ENCODE measurements at places on chromosomes 16 and 17.

GRCh38 chr16:4723071-4723767 is 10.9 kb downstream of the ANKS3 start:
- no peak overlapping the region for H3K27ac ChIP-seq
- H3K36me3 ChIP-seq, result peaks cover 8% of the 10 kb centered on the region
- H3K27me3 ChIP-seq, result no peaks in the 10 kb centered on the region
- H3K4me1 ChIP-seq, result no peaks in the 10 kb centered on the region
- DNase-seq, result no peak

- H3K36me3 ChIP-seq, result no peaks in the 10 kb centered on the region
- H3K27me3 ChIP-seq, result no peaks in the 10 kb centered on the region
- no peak for DNase-seq
- H3K4me3 ChIP-seq, result no peak overlapping the region
- no peak overlapping the region for H3K27ac ChIP-seq
These were observed 17.7 kb downstream of the NLRC5 start for GRCh38 chr16:57007050-57007449.

- no peak overlapping the region for H3K27ac ChIP-seq
- H3K4me3 ChIP-seq, result no peak overlapping the region
- H3K36me3 ChIP-seq, result no peaks in the 10 kb centered on the region
- H3K27me3 ChIP-seq, result no peaks in the 10 kb centered on the region
These were observed 1906.3 kb downstream of the TP53TG3F start for GRCh38 chr16:35365675-35366074.

- no peaks in the 10 kb centered on the region for H3K36me3 ChIP-seq
- H3K4me3 ChIP-seq, result no peak overlapping the region
- no peaks in the 10 kb centered on the region for H3K4me1 ChIP-seq
- DNase-seq, result no peak
- H3K27me3 ChIP-seq, result peaks cover 23% of the 10 kb centered on the region
These were observed 577.0 kb upstream of the CDH11 start for GRCh38 chr16:65698791-65699321.

DNA sequence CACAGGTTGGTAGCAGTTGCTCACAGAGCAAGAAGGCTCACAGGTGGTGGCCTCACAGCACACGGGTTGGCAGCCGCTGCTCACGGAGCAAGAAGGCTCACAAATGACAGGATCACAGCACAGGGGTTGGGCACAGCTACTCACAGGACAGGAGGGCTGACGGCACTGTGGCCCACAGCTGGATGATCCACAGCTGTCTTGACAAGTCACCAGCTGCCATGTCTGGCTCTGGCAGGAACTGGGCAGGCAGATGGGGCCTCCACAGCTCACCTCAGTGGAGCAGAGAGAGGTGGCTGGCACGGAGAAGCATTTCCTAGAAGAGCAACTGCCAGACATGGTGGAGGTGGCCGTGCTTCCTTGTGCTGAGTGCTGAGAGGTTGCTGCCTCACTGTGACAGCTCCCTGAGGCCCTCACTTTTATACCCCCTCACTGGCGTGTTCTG is at the start of gene KRTAP16-1:
Gene KRTAP16-1, minus strand, starts transcription at position 392 of the 442 bp plus-strand sequence. Its CDS starts 56 bp downstream, at position 336.
- H3K36me3 ChIP-seq, result no peaks in the 10 kb centered on the region
- no peak within 1 kb of the TSS for H3K27ac ChIP-seq
- no peaks in the 10 kb centered on the region for H3K27me3 ChIP-seq
- no peak within 1 kb of the TSS for H3K4me3 ChIP-seq
- no peaks in the 10 kb centered on the region for H3K4me1 ChIP-seq

GRCh38 chr16:82061861-82062525 is 26.9 kb downstream of the HSD17B2 start:
- H3K27me3 ChIP-seq, result peaks cover 44% of the 10 kb centered on the region
- no peak overlapping the region for H3K27ac ChIP-seq
- no peak for DNase-seq
- no peaks in the 10 kb centered on the region for H3K4me1 ChIP-seq
- no peak overlapping the region for H3K4me3 ChIP-seq

DNA sequence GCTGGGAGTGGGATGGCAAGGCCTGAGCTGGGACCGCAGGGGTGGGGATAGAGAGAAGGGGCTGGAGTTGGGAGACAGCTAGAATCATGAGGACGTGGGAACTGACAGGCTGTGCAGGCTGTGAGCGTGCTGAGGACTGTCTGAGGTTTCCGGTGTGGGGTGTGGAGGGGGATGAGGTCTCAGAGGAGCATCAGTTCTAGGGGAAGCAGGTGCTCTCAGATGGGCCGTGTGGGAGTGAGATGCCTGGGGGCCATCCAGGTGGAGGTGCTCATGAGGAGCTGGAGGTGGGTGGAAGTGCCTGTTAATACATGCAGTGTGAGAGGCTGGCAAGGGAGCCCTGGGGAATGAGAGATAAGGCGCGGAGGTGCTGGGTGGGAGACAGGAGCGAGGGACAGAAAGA is 27.2 kb downstream of the HASPIN start:
- H3K4me1 ChIP-seq, result peaks cover 8% of the 10 kb centered on the region
- no peak overlapping the region for H3K4me3 ChIP-seq
- H3K27me3 ChIP-seq, result no peaks in the 10 kb centered on the region
- H3K36me3 ChIP-seq, result no peaks in the 10 kb centered on the region
- H3K27ac ChIP-seq, result no peak overlapping the region
- no peak for DNase-seq

DNA sequence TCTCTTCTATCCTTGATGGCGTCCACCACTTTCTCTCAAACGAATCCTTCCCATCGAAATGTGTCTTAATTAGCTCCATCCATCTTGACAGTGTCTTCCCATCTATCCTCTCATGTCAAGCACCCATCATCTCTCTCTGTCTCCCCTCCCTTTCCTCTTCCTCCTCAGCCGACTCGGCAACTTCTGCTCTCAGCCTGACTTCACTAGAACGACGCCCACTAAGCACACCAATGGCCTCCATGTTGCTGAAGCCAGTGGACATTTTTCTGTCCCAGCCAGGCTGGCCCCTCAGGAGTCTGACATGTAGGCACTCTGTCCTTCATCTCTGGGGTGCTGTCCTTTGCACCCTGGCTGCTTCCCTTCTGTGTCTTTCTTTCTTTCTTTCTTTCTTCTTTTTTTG is 2.5 kb upstream of the SPATA20 start:
- no peak overlapping the region for H3K4me3 ChIP-seq
- H3K36me3 ChIP-seq, result no peaks in the 10 kb centered on the region
- H3K27me3 ChIP-seq, result no peaks in the 10 kb centered on the region

- H3K36me3 ChIP-seq, result no peaks in the 10 kb centered on the region
- peaks cover 34% of the 10 kb centered on the region for H3K27me3 ChIP-seq
- H3K4me3 ChIP-seq, result no peak overlapping the region
- H3K4me1 ChIP-seq, result no peaks in the 10 kb centered on the region
- DNase-seq, result no peak
- no peak overlapping the region for H3K27ac ChIP-seq
These were observed 135.1 kb downstream of the MRM1 start for GRCh38 chr17:36736201-36737156.

- H3K4me3 ChIP-seq, result no peak overlapping the region
- no peaks in the 10 kb centered on the region for H3K4me1 ChIP-seq
- DNase-seq, result no peak
- no peaks in the 10 kb centered on the region for H3K36me3 ChIP-seq
These were observed 53.7 kb downstream of the GSG1L start for GRCh38 chr16:28009586-28010373.

GRCh38 chr17:38707678-38708351 is 2.7 kb downstream of the MLLT6 start:
- H3K27me3 ChIP-seq, result no peaks in the 10 kb centered on the region
- H3K4me3 ChIP-seq, result no peak overlapping the region
- no peak overlapping the region for H3K27ac ChIP-seq

DNA sequence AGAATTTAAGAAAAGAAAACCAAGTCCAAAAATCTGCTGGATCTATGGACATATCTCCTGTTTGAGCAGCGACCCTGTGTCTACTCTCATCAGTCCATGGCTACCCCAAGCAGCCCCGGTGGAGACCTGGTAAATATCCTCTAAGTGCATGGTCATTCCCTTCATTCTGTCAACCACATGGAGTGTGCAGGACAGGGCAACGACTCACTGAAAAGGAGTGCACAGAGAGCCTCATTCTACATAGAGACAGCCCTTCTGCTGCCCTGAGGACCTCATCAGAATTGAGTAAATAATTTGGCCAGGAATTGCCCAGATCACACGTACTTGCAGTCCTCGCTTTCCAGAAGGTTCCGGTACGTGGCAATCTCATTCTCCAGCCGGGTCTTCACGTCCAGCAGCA is 3.0 kb downstream of the KRT38 start:
- no peak for DNase-seq
- H3K36me3 ChIP-seq, result no peaks in the 10 kb centered on the region
- H3K27ac ChIP-seq, result no peak overlapping the region
- H3K27me3 ChIP-seq, result no peaks in the 10 kb centered on the region

DNA sequence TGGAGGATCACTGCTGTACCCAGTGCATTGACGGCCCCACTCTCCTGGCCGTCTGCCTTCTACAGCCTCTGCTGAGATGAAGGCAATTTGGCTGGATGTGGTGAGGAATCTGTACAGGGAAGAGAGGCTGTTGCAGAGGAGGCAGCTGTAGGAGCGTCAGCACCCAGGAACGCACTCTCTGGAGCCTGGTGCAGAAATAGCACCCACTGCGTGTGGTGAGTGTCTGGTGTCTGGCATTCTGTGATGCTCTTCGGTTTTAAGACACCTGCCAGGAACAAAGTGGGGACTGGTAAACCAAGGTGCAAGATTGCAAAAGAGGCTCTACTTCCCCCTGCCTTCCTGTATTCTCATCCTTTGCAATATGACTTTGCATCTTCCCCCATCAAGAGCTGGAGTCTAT is 187.5 kb upstream of the SDK2 start:
- no peak overlapping the region for H3K27ac ChIP-seq
- no peak overlapping the region for H3K4me3 ChIP-seq
- peaks cover 90% of the 10 kb centered on the region for H3K27me3 ChIP-seq
- no peaks in the 10 kb centered on the region for H3K4me1 ChIP-seq

- no peak overlapping the region for H3K4me3 ChIP-seq
- no peak overlapping the region for H3K27ac ChIP-seq
- H3K4me1 ChIP-seq, result peaks cover 21% of the 10 kb centered on the region
- H3K27me3 ChIP-seq, result no peaks in the 10 kb centered on the region
- no peak for DNase-seq
- H3K36me3 ChIP-seq, result no peaks in the 10 kb centered on the region
These were observed 50.5 kb downstream of the IKZF3 start for GRCh38 chr17:39813631-39814030.

GRCh38 chr17:82993005-82993404 is 86.4 kb upstream of the METRNL start:
- H3K4me3 ChIP-seq, result no peak overlapping the region
- no peaks in the 10 kb centered on the region for H3K4me1 ChIP-seq
- no peak for DNase-seq

DNA sequence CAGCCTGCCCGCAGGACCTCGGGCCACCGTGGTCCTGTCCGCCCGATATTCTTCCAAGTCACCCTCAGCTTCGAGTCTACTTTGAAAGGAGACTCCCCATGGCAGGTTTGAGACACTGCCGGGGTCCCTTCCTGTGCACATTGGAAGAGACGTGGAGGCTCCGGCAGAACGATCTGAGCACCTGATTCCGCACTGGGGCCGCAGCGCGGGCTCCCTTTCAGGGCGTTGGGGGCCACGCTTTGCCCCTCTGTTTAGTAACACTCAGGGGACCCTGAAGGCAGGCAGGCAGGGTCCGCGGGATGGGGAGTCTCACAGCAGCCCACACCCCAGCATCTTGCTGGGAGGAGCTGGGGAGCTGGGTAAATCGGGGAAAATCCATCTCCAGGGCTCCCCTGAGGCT is 30.6 kb downstream of the SOX8 start:
- DNase-seq, result no peak
- H3K4me3 ChIP-seq, result no peak overlapping the region
- no peak overlapping the region for H3K27ac ChIP-seq
- peaks cover 61% of the 10 kb centered on the region for H3K27me3 ChIP-seq
- H3K36me3 ChIP-seq, result no peaks in the 10 kb centered on the region

DNA sequence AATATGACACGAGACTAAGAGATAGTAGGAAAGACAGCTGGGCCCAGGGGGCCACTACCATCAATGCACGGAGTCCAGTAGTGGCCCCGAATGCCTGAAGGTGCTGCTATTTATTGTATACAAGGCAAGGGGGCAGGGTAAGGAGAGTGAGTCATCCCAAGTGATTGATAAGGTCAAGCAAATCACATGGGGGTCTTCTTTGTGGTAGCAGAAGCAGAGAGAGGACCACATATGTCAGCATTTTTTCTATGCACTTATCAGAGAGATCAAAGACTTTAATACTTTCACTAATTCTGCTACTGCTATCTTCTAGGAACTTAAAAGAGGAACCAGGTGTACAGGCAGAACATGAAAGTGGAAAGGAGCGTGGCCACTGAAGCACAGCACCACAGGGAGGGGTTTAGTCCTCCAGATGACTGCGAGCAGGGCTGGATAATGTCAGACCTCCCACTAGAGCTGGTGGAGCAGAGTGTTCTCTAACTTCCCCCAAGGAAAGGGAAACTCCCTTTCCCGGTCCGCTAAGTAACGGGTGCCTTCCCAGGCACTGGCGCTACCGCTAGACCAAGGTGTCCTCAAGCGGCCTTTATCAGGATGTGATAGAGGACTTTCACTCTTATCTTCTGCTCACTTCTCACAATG is 26.4 kb upstream of the ARL4D start:
- H3K27me3 ChIP-seq, result no peaks in the 10 kb centered on the region
- H3K4me3 ChIP-seq, result no peak overlapping the region
- H3K27ac ChIP-seq, result no peak overlapping the region
- DNase-seq, result no peak

- H3K4me1 ChIP-seq, result no peaks in the 10 kb centered on the region
- H3K27ac ChIP-seq, result no peak overlapping the region
- DNase-seq, result no peak
- no peak overlapping the region for H3K4me3 ChIP-seq
- no peaks in the 10 kb centered on the region for H3K36me3 ChIP-seq
- H3K27me3 ChIP-seq, result no peaks in the 10 kb centered on the region
These were observed 807.9 kb downstream of the CDH8 start for GRCh38 chr16:61228371-61228770.

DNA sequence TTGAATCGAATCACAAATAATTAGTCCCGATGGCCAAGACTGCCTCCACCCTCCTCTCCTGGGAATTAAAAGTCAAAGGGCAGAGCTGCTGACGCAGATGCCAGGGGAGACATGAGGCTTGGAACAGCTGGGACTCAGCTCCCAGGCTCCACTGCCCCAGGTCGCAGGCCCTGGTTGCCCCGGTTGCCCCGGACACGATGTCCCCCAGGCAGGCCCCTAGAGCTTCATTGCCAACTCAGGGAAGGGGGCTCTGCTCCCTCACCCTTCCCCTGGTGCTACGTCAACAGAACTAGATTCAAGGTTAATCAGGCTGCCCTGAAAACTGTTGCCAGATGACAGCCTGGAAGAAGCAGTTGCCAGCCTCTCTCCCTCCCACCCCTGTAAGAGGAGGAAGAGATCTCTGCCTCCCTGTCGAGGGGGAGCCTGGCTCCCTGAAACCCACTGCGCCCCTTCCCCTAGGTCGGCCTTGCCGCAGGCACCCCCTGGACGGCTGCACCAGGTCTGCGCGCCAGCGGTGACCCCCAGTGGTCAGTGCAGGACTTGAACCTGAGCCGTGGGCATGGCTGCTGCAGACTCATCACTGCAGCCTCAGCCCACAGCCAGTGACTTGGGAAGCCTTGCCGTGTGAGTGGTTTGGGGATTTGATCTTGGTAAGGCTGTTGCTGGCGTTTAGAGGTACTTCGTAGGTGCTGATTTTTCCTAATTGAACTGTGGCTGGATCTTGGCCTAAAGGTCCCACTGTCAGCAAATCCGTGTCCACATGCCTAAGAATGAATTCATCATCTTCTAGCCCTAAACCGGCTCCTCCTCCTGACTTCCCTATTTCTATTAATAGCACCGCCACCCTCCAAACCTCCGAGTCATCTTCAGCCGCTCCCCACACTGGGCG is 84.1 kb upstream of the TOB1 start:
- DNase-seq, result peak; percentile 96
- no peaks in the 10 kb centered on the region for H3K36me3 ChIP-seq
- H3K27me3 ChIP-seq, result no peaks in the 10 kb centered on the region
- H3K27ac ChIP-seq, result peak overlapping the region; percentile 73
- H3K4me3 ChIP-seq, result peak overlapping the region; percentile 34
